ENCODE measurements at places on chromosomes 7 and 10.
A peak's percentile ranks its signal among the peaks of the same experiment; 100 is the strongest.

- H3K27me3 ChIP-seq = no peaks in the 10 kb centered on the region
- H3K27ac ChIP-seq = no peak overlapping the region
- H3K4me1 ChIP-seq = no peaks in the 10 kb centered on the region
- no peak for DNase-seq
These were observed 1.2 kb upstream of the ATAD1 start for GRCh38 chr10:87819289-87819585.

GRCh38 chr7:144513334-144513733 lies 109.8 kb upstream of the NOBOX start:
- no peaks in the 10 kb centered on the region for H3K36me3 ChIP-seq
- no peak for DNase-seq
- no peak overlapping the region for H3K27ac ChIP-seq

GRCh38 chr7:139044813-139045794 lies 9.3 kb upstream of the ZC3HAV1L start:
- no peak overlapping the region for H3K4me3 ChIP-seq
- peaks cover 2% of the 10 kb centered on the region for H3K4me1 ChIP-seq
- no peaks in the 10 kb centered on the region for H3K27me3 ChIP-seq
- H3K27ac ChIP-seq = no peak overlapping the region

DNA sequence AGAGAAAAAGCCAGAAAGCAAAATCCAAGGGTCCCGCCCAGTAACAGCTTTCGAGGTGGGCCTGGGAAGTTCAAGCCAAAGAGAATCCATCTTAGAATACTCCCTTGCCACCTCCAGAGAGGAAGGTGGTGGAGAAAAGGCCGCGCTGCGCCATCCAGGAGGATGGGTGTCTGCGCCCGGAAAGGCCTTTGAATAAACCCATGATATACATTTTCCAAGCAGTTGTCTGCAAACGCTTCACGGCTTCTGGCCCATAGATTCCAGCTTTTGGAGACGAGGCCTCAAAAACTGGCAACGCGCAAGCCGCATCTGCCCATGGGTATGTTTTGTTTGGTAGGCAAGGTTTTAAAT lies 17.8 kb downstream of the RGS10 start:
- peaks cover 39% of the 10 kb centered on the region for H3K36me3 ChIP-seq
- no peaks in the 10 kb centered on the region for H3K27me3 ChIP-seq
- peaks cover 25% of the 10 kb centered on the region for H3K4me1 ChIP-seq
- no peak overlapping the region for H3K4me3 ChIP-seq
- no peak for DNase-seq

DNA sequence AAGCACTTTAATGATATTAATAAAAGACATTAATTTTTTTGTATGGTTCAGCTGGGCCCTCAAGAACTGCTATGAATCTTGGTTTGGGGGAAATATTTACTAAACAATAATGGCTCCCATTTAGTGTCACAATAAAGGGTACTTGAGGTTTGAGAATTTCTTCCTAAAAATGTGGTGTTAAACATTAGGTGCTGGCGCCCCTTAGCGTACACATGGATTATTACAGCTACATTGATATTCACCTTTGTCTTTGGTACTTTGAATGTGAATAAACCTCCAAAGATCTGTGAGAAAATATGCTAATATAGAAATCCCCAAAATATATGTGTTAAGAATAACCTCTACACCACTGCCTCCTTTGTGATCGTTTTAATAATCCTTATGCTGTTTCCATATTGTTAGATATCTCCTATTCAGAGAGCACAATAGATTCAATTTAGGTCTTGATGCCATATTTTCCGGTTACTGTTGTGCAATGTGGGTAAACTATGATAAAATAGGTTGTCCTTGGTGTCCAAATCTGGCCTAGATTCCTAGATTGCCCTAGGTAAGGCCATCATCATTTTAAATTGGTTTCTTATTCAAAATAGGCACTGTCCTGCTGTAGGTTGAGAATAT lies 161.8 kb upstream of the CACNA2D1 start:
- no peaks in the 10 kb centered on the region for H3K36me3 ChIP-seq
- H3K27ac ChIP-seq = no peak overlapping the region
- H3K4me1 ChIP-seq = no peaks in the 10 kb centered on the region
- no peaks in the 10 kb centered on the region for H3K27me3 ChIP-seq

GRCh38 chr7:27933671-27934565 lies 194.0 kb downstream of the TAX1BP1 start:
- H3K4me1 ChIP-seq = peaks cover 7% of the 10 kb centered on the region
- no peaks in the 10 kb centered on the region for H3K27me3 ChIP-seq
- no peak for DNase-seq
- no peak overlapping the region for H3K27ac ChIP-seq
- H3K36me3 ChIP-seq = no peaks in the 10 kb centered on the region

GRCh38 chr7:150451097-150451793 lies 815 bp downstream of the GIMAP8 start:
- no peaks in the 10 kb centered on the region for H3K36me3 ChIP-seq
- peaks cover 20% of the 10 kb centered on the region for H3K27me3 ChIP-seq
- H3K4me1 ChIP-seq = no peaks in the 10 kb centered on the region
- no peak overlapping the region for H3K4me3 ChIP-seq
- no peak for DNase-seq

GRCh38 chr10:114470956-114471905 lies 66.9 kb upstream of the AFAP1L2 start:
- H3K27ac ChIP-seq = no peak overlapping the region
- peak; percentile 77 for DNase-seq
- no peaks in the 10 kb centered on the region for H3K36me3 ChIP-seq
- peaks cover 2% of the 10 kb centered on the region for H3K27me3 ChIP-seq
- H3K4me1 ChIP-seq = no peaks in the 10 kb centered on the region
- H3K4me3 ChIP-seq = no peak overlapping the region

GRCh38 chr7:135558337-135558767 lies 635 bp downstream of the NUP205 start:
- no peaks in the 10 kb centered on the region for H3K4me1 ChIP-seq
- H3K36me3 ChIP-seq = no peaks in the 10 kb centered on the region
- H3K4me3 ChIP-seq = peak overlapping the region; percentile 69
- peak; percentile 40 for DNase-seq

- no peaks in the 10 kb centered on the region for H3K4me1 ChIP-seq
- no peak overlapping the region for H3K4me3 ChIP-seq
- no peak for DNase-seq
- no peak overlapping the region for H3K27ac ChIP-seq
- no peaks in the 10 kb centered on the region for H3K27me3 ChIP-seq
- H3K36me3 ChIP-seq = no peaks in the 10 kb centered on the region
These were observed 186.4 kb downstream of the KIF20B start for GRCh38 chr10:89887830-89888229.
